Urinary bladder (tissue), 4 donors: ENCODE measurements at places on chromosomes 1 and 21. TPM values are rescaled to one million over a fixed set of nuclear protein-coding genes. Genes with fewer than 3 reads are reported as not detected.

Gene NENF
- polyA plus RNA-seq: 75.2 TPM

Gene EPHB2
- 2.6 TPM for polyA plus RNA-seq

Gene LCE2C
- not detected for polyA plus RNA-seq

Gene GPR52
- polyA plus RNA-seq: not detected

Gene ACTA1
- polyA plus RNA-seq: 7.9 TPM

Gene CDC14A
- polyA plus RNA-seq: 3.9 TPM

Gene ARMH1
- 3.5 TPM for polyA plus RNA-seq

Gene WNT3A
- not detected for polyA plus RNA-seq

Gene SLC6A17
- 0.10 TPM for polyA plus RNA-seq

Gene TRPM2
- polyA plus RNA-seq: 3.3 TPM

Gene AGT
- polyA plus RNA-seq: 6.6 TPM

Gene TGFBR3
- 131 TPM for polyA plus RNA-seq
